ENCODE measurements at places on chromosomes 2 and 18.
A peak's percentile ranks its signal among the peaks of the same experiment; 100 is the strongest.

DNA sequence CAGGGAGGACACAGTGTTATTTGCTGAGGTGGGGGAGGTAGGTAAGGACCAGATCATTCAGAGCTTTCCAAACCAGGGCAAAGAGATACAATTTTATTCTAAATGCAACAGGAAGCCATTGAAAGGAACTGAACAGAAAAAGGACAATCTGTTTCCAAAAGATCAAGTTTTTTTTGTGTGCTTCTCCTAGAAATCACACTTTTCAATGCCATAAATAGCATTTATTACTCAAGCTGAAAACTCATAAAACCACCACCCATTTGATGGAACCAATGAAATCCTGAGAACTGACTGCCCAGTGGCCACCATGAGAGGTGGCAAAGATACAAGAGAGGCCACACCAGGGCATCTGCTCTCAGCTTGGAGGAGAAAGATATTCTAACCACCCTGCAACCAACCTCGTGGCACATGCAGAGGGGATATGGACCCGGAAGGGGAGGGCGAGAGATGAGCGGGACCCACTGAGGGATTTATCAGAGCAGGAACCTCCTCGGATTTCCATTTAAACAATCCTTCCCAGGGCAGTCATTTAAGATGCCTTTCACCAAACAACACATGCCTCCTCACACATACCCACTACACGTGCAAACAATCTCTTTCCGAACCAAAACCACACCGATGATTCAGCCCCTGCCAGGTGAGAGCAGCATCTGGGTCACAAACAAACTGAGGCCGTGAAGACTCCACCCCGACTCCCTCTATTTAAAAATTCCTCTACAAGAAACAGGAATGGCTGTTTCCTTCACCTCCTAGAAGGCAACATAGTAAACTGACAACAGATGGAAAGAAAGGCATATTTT lies 8.8 kb downstream of the CYB5A start:
- DNase-seq = no peak

GRCh38 chr18:33749834-33750233 lies 171.8 kb downstream of the ASXL3 start:
- no peak for DNase-seq

DNA sequence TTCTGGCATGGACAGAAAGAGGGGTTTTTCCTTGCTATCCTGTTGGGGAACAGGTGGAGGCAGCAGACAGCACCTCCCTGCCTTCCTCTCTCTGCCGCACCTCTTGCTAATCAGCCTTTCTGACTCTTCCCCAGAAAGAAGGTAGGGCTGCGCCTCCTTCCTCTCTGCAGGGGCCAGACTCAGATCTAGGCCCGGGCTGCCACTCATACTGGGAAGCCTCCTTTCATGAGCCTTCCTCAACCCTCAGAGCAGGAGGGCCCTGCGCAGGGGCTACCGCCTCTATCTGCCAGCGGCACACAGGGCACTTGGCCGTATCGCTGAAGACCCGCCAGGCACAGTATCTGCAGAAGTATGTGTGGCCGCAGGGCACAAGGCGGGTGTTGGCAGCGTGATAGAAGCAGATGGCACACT lies 7.1 kb downstream of the NEURL3 start:
- no peak for DNase-seq

- DNase-seq = no peak
Observed at GRCh38 chr2:223121283-223121682, 69.3 kb downstream of the KCNE4 start.

DNA sequence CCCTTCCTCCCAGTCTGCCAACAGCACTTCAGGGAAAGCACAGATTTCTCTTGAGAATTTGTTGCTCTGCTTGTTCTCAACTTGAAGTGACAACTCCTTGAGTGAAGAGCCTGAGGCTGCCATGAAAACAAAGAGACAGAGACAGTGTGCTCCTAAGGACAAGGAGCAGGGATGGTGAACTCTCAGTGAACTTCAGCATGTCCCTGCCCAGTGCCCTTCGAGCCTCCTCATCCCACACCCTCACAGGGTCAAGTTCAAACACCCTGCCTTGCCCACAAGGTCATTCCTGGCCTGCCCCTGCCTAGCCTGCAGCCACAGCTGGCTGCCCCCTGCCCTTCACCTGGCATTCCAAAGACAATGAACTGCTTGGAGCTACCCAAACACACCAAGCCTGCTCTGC lies 343.5 kb upstream of the KLHL29 start:
- no peak for DNase-seq

DNA sequence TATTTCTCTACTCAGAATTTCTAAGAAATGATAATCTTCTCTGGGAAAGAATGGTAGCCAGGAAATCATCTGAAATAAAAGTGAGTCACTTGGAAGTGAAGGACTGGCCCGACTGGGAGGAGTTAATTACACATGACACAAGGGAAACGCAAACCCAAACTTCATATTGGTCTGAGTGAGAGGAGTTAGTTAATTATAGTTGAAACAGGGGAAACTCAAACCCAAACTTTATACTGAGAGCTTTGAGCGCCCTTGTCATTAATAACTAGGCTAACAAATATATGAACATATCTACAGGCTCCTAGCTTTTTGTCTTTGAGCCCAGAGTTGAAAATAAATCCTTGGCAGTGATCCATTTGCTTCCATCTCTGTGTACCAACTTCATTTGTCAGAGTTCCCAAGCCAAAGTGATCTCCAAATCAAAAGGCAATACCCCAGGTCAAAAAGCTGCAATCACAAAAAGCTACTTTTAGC lies 187.8 kb upstream of the COL3A1 start:
- DNase-seq = no peak

- no peak for DNase-seq
Observed at GRCh38 chr2:54000524-54000923, 29.7 kb upstream of the PSME4 start.

DNA sequence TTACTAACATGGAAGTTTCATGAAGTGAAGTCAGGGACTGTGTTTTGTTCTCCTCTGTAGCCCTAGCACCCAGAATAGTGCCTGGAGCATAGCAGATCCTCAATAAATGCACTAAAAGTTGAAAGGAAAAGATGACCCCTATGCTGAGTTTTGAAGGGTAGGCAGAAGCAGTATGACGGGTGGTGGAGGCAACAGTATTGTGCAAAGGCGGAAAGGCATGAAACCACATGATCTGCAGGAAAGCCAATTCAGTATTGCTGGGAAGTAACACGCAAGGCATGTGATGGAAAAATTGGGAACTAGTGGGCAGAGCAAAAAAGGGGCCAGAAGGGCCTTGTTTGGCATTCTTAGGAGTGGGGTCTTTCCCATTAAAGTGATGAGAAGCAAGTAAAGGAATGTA lies 23.1 kb downstream of the DTNB start:
- no peak for DNase-seq

DNA sequence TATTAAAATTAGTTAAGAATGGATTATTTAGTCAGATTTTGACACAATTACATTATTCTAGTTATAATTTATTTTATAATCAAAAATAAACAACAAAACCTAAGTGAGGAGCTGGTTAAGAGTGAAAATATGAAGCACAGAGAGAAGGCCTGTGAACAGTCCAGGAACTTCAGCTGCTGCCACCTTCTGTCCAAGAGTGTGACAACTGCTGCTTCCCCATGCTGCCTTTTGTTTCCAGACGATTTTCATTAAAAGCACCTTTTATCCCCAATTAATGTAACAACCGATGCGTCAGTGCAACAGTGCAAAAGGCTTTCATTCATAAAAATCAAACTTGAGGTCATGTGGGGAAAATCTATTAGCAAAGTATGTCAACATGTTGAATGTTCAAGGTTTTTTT lies 363.6 kb downstream of the CTNNA2 start:
- no peak for DNase-seq

GRCh38 chr18:70172225-70172624 lies 33.3 kb downstream of the RTTN start:
- DNase-seq = no peak

GRCh38 chr2:98948956-98949739 lies 13.1 kb upstream of the CRACDL start:
- DNase-seq = no peak

GRCh38 chr2:101900375-101900774 lies 91.4 kb upstream of the IL1R2 start:
- DNase-seq = peak; percentile 64

- DNase-seq = no peak
Observed at GRCh38 chr2:30955516-30956132, 148.4 kb upstream of the CAPN13 start.

DNA sequence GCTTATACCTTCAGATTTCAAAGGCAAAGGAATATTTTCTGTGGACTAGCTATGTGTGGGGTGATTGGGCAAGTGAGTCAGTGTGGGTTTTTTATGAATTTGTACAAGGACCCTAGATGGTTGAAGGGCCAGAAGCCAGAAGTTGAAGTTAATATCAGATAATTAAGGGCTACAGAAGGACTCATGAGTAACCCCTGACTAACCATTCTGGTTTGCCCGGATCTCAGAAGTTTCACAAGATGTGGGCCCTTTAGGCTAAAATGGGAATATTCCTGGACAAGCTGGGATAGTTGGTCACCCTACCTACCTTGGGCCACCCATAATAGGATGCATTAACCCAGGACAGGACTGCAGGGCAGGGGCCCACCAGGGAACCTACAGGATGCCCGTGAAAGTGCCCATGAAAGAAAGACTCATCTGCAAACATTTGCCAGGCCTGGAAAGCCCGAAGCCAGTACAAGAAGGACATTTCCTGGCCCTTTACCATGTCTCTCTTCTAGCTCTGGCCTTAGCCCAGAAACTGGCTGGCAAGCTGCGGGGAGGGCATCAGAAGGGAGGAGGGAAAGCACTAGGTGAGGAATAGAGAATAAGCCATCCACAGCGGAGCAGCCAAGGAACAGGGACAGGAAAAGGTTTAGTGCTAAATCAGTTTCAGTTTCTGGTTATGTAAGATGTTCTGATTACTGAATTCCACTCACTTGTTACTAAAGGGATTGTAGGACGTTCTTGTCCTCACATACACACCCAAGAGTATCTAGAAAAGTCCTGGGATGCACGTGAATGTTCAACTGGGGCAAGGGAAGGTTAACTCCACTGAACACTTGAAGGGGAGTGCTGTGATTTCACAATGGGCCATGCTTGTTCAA lies 33.6 kb downstream of the GCG start:
- DNase-seq = no peak

- DNase-seq = no peak
Observed at GRCh38 chr2:195592105-195592504, 64.9 kb upstream of the SLC39A10 start.

DNA sequence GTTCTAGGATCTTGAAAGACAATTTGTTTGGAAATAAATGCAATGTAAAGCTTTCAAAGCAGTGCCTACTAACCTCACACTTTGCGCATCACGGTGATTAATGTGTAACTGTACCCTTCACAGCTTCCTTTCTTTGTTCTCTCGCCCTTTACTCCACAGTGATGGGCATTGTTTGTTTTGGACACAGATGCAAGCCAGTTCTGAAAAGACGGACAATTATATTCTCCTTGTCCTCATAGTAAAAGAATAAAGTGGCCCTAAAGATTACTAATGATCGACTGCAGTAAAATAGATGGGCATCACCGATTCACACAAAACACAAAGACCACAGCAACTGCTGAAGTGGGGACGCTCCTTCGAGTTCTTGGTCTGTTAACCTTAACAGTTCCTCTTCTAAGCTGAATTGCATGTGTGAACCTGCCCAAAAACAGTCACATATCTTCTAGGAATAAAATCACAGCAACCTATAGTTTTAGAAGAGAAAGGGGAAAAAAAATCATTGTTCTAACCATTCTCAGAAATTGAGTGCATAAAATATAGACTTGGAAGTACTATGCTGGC lies 7.7 kb downstream of the L3MBTL4 start:
- DNase-seq = no peak

- DNase-seq = no peak
Observed at GRCh38 chr2:235659767-235660322, 166.0 kb downstream of the AGAP1 start.

DNA sequence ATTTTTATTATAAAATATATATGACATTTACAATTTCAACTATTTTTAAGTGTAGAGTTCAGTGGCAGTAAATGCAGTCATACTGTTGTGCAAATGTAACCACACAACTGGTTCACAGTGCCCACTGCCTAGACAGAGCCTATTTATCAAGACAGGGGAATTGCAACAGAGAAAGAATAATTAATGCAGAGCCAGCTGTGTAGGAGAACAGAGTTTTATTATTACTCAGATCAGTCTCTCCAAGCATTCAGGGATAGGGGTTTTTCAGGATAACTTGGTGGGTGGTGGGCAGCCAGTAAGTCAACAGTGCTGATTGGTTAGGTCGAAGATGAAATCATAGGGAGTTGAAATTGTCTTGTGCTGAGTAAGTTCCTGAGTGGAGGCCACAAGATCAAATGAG lies 200.3 kb downstream of the NYAP2 start:
- DNase-seq = no peak

DNA sequence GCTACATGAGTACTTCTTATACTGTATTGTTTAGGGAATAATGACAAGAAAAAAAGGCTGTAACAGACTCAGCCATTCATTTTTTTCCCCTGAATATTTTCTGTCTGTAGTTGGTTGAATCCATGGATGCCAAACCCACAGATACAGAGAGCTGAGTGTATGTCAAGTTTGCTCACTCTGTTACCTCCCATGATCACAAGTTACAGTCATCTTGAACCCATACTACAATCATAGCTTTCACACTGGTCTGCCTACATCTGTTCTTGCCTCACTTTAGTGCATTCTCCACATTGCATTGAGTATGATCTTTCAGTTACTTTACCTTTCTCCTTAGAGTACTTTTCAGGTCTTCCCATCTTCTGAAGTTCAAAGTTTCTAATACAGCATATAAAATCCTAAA lies 94.0 kb downstream of the BIRC6 start:
- DNase-seq = no peak

DNA sequence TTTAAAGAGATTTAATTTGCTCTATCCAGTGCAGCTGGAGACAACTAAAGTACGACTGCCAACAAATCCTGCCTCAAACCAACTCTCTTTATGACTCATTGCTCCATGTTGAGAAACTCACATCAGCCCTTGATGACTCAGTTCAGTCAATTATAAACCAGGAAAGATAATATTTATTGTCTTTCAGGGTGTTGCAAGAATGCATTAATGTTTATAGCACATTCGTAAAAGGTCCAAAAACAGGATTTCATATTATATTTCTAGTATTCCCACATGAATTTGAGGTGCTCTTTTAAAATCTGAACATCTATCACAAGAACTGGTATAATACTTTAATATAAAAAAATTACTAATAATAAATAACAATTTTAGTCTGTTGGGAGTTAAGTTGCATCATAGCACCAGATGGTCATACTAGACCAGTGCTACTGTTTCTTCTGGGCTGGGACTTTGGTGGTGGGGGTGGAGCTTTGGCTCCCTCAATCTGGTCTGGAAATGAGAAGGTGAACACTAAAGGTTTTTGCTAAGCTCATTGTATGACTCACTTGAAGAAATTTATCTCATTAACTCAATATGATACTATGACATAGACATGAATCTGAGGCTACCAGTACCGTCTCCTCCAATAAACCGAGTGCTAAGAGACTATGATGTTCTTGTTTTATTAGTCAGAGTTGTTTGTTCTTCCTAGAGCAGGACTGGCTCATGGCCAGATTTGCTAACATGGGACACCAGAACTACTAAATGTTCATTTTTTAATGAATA lies 26.6 kb upstream of the MAP3K20 start:
- peak; percentile 22 for DNase-seq

GRCh38 chr18:61892683-61893308 lies at the start of gene RNF152:
Gene RNF152 (minus strand): TSS chr18:61893007. CDS start chr18:61816463, 76,544 bp downstream.
- no peak for DNase-seq

GRCh38 chr2:198700319-198700718 lies 757.4 kb downstream of the SATB2 start:
- no peak for DNase-seq

- no peak for DNase-seq
Observed at GRCh38 chr2:160575368-160575767, 81.8 kb upstream of the RBMS1 start.

Measured in stimulated activated CD4-positive, alpha-beta T cell treated with anti-CD3 and anti-CD28 coated beads, Interleukin-15, amount 100 ng/mL, for 48 hours (primary cell).